Bronchus fibroblast of lung (primary cell): ENCODE measurements at places on chromosomes 2 and 18. TPM values are rescaled to one million over a fixed set of nuclear protein-coding genes. Genes with fewer than 3 reads are reported as not detected.

The CDK15 gene
- 15.0 and 18.3 TPM in 2 replicates for total RNA-seq

The KIF5C gene
- 0.45 and 0.50 TPM in 2 replicates for total RNA-seq

The CD302 gene
- 5.0 and 5.2 TPM in 2 replicates for total RNA-seq

The RNF125 gene
- total RNA-seq, result 0.30 and 0.34 TPM in 2 replicates

The ALK gene
- total RNA-seq, result not detected in 2 replicates

The HAT1 gene
- total RNA-seq, result 45.6 and 50.6 TPM in 2 replicates

The FBXO36 gene
- total RNA-seq, result 3.7 and 4.2 TPM in 2 replicates

The CXCR4 gene
- total RNA-seq, result not detected in 2 replicates

The OSBPL1A gene
- total RNA-seq, result 20.0 and 20.5 TPM in 2 replicates

The MDH1B gene
- 0.34 and 0.45 TPM in 2 replicates for total RNA-seq

The SERPINB12 gene
- not detected in 2 replicates for total RNA-seq

The REG3G gene
- not detected in 2 replicates for total RNA-seq

The KCNG2 gene
- 1.9 and 3.9 TPM in 2 replicates for total RNA-seq

The MYO5B gene
- under 0.01 and 0.17 TPM in 2 replicates for total RNA-seq
